Hair follicle dermal papilla cell (primary cell): ENCODE measurements at places on chromosomes 2 and 18. TPM values are rescaled to one million over a fixed set of nuclear protein-coding genes. Genes with fewer than 3 reads are reported as not detected.

CNNM4 gene
- total RNA-seq, result 4.7 and 5.5 TPM in 2 replicates

TMEM198 gene
- total RNA-seq, result 1.1 and 2.1 TPM in 2 replicates

PDE1A gene
- total RNA-seq, result 3.2 and 5.0 TPM in 2 replicates

PLCD4 gene
- total RNA-seq, result 6.7 and 8.0 TPM in 2 replicates

GRB14 gene
- total RNA-seq, result 0.36 and 0.65 TPM in 2 replicates

EML6 gene
- 0.65 and 3.2 TPM in 2 replicates for total RNA-seq

CENPA gene
- total RNA-seq, result 0.97 and 2.2 TPM in 2 replicates

TUBA3E gene
- total RNA-seq, result not detected in 2 replicates

IL37 gene
- not detected in 2 replicates for total RNA-seq

SLC11A1 gene
- under 0.01 and 0.16 TPM in 2 replicates for total RNA-seq

FBXO48 gene
- 0.16 and 0.49 TPM in 2 replicates for total RNA-seq

PIEZO2 gene
- total RNA-seq, result 49.3 and 57.1 TPM in 2 replicates

DPP10 gene
- not detected in 2 replicates for total RNA-seq

STAT4 gene
- total RNA-seq, result 5.6 and 10.1 TPM in 2 replicates

TEX44 gene
- total RNA-seq, result not detected in 2 replicates

SLC35F6 gene
- 73.3 and 74.2 TPM in 2 replicates for total RNA-seq

LIMS3 gene
- total RNA-seq, result 2.2 TPM in 1 of 2 replicates, not detected in the other

FLACC1 gene
- 1.3 and 1.9 TPM in 2 replicates for total RNA-seq

PROKR1 gene
- not detected in 2 replicates for total RNA-seq

TBR1 gene
- total RNA-seq, result under 0.01 TPM in 1 of 2 replicates, not detected in the other

CXCR1 gene
- total RNA-seq, result not detected in 2 replicates

L3MBTL4 gene
- 0.49 TPM in 1 of 2 replicates, not detected in the other for total RNA-seq

INSIG2 gene
- 6.9 and 8.9 TPM in 2 replicates for total RNA-seq

SH2D6 gene
- 1.6 TPM in 1 of 2 replicates, not detected in the other for total RNA-seq

KIF1A gene
- not detected in 2 replicates for total RNA-seq

IL36RN gene
- not detected in 2 replicates for total RNA-seq

DSG2 gene
- total RNA-seq, result 0.12 and 0.49 TPM in 2 replicates
